ENCODE measurements at places on chromosomes 7 and 10.

GRCh38 chr7:47454069-47454973 is 127.6 kb downstream of the TNS3 start:
- DNase-seq, result no peak

DNA sequence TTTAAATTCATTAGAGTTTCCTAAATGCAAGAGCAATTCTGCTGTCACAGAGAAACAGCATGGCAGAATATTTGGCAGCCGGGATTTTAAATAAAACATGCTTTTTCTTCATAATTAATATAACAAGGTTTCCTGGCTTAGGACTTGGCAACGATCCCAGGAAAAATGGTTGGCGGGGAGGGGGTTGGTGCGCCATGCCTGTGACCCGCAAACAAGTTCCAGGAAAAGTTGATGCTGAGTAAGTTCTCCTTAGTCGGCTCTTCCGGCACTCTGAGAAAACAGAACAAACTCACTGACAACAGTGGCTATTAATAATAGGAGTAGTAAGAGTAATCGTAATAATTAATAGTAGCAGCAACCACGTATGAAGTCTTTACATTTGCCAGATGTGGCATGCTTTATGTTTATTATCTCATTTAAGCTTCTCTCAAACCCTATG is 4.6 kb downstream of the HABP2 start:
- no peak for DNase-seq

DNA sequence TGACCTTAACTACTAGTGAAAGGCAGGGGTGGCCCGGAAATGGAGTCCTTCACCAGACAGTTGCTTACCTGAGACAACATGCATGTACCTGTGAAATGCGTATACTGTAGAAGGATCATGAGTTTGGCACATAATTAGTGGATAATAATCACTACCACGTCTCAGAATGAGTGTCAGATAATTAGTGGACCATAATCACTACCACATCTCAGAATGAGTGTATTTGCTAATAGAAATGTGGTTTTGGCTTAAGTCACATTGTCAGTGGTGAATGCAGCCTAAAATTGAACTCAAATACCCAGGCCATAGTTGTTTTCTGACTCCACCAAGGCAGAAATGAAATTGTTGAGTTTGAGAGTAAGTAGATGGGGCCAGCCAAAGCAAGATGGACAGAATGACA is 468.3 kb upstream of the GALNT17 start:
- no peak for DNase-seq

DNA sequence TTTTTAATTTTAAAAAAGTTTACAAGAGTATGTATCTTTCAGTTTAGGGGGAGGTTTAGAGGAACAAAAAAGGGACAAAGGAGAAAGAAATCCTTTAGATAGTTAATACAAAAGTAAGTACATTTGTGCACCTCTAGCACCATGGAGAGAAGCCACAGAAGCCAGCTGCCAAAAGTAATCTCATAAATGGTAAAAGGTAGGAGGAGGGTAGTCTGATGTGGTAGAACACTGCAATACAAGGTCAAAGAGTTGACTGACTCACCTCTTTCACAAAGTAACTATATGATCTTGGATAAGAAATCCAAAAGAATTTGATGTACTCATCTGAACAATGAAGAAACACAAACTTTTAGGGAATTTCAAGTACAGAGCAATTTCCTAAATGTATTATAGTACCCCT is 68.1 kb downstream of the CNOT4 start:
- no peak for DNase-seq

GRCh38 chr7:28686418-28686800 is 271.7 kb downstream of the TRIL start:
- DNase-seq, result peak; percentile 47

- no peak for DNase-seq
Measured at GRCh38 chr10:42454313-42454712, 184.1 kb downstream of the ZNF33B start.

DNA sequence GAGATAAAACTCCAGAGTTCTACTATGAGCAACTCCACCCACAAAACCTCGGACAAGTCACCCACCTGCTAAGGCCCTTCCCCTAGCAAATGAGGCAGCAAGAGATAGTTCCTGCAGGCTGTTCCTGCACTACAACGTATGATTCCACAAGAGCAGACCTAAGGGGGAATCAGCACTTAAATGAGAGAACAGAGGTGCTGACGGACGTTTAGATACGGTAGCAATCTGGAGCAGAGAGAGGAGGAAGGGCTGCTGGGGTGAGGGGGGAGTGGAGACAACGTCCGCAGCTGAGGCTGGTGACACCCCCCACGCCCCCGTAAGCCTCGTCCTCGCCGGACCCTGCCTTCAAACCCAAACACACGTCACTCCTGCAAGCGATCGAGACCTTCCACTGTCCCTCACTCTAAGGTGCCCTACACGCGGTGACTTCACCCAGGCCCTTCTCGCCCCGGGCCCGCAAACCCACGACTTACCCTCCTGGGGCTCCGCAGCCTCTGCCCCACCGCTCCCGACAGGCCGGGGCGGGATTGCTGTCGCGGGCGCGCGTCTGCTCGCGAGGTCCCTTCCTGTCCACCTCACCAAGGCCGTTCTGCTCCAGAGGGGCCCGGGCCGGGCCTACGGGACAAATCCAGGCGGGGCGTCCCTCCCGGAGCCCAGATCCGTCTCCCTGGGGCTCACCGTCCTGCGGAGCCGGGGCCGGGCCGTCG is 635 bp downstream of the ZNF12 start:
- DNase-seq, result peak; percentile 22

DNA sequence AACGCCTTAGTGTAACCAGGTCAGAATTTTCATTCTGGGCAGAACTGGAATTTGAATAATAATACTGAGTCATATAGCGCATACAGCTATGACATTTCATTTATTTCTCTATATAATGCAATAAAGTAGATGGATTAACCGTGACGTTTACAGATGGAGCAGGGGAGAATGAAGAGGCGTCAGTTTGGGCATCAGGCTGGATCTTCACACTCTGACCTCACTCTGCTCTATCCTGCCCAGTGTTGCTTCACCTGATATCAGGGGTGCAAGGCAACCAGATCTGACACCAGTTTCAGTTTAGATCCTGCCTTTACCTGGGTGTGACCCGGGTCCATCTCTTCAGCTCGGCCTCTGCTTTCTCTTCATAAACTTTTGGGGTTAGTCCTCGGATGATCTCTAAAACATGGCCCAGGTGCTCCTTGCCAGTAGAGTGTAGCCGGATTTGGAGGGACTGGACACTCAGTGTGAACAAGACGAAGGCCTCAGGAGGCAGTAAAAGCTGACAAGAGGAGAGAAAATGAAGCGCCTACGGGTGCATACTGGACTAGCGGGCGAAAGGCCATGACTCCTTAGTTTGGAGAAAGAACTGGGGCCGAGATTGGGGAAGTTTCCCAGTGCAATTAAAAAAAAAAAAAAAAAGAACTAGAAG is 1.4 kb upstream of the ZYX start:
- no peak for DNase-seq

- DNase-seq, result no peak
Measured at GRCh38 chr7:101828301-101829020, 11.0 kb downstream of the CUX1 start.

GRCh38 chr10:31644931-31645633 is 283.5 kb downstream of the ARHGAP12 start:
- DNase-seq, result no peak

DNA sequence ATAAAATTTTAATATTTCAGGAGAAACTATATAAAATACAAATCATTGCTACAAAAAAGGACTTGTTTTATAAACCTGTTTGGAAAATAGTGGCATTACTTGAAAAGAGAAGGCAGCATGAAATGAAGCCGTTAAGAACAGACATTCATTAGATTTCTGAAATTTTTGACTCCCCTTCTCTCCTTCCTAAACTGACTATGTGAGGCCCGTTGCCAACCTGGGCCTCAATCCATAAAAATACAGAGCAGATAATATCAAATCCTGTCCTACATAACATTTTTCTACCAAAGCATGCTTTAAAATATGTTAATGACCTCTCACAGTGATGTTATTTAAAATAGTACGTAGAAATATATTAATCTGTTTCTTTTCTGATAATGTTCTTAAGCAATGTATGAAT is 34.5 kb upstream of the ING3 start:
- no peak for DNase-seq

DNA sequence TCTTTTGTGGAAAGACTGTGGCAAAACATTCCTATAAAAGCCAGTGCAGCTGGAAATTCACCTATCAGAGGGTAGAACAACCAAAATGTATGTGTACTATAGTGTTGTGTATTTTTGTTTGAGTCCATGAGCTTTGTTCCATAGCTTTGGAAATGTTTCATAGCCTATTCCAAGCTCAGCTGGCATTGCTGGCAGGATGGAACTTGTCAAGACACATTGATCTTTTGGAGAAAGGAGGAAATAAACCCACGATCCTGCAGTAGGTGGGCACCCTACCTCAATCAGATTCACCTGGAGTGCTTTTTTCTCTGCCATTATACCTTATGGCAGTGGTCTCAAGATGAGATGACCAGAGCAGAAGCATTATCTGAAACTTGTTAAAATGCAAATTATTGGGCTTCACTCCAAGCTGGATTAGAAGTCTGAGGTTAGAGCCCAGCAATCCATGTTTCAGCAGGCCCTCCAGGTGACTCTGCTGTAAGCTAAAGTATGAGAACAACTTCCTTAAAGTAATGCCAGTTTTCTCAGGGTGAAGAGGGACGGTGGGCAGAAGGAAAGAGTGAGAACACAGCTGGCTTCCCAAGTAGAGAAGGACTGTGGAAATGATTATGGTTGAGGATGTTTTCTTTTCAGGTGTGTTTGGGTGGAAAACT is 30.3 kb upstream of the CDK1 start:
- no peak for DNase-seq

DNA sequence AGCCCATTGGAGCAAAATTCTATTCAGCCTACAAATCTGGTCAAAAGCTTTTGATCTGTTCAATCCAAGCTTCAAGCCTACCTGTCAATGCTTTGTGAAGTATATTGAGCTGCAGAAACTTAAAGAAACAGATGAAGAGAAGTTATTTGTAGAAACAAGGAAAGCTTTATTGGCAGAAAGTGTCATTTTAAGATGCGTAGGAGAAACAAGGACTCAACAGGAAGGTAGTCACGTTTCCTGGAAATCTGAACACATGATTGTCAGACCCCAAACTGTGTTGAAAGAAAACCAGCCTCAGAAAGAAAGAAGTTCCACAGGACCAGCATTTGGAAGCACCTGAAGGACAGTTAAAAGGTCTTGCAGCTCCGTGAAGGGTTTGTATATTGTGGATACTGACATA is 34.8 kb upstream of the PURB start:
- no peak for DNase-seq

- no peak for DNase-seq
Measured at GRCh38 chr10:7436490-7437100, 25.8 kb upstream of the SFMBT2 start.

GRCh38 chr10:585502-585901 is 104.0 kb downstream of the DIP2C start:
- no peak for DNase-seq

DNA sequence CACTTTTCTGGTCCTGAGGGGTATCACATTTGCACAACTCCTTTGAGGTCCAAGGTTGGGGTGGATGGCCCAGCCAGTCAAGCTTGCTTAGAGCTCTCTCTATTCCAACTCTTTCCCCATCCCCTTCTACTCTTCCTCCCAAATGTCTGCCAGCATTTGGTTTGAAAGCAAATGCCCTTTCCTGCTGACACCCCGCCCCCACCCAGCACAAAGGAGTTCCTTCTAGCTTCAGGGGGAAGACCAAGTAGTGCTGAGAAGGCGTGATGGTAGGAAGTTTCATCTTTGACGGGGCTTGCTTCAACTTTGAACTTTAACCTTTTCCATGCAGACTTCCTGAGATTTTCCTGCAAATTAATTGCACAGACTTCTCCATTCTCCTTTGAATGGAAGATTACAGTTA is 137.5 kb upstream of the TCF7L2 start:
- DNase-seq, result no peak

DNA sequence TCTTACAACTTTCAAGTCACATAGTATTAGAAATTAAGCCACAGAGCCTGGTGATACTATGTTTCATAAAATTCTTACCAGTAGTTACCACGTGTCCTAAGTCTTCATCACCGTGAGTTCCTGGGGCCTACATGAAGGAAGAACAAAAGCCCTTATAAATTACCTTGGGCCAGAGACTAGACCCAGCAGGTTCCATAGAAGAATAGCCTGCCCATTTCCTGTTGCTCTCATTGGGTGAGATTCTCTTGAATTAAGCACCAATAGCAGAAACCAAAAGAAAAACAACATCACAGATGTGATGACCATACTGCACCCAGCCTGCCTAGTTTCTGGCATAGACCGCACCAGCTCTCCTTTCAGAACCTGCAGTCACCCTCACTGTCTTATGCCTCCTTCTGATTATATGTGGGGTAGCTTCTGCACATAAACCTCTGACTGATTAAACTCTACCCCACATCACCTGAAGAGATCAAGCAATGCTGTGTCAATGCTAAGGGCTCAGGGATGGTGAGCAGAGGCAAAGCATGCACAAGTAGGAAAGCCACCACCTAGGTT is 18.0 kb upstream of the SEM1 start:
- DNase-seq, result no peak

- DNase-seq, result no peak
Measured at GRCh38 chr10:18713077-18713476, 53.8 kb downstream of the ARL5B start.

GRCh38 chr10:29007748-29008610 is 280.9 kb upstream of the LYZL1 start:
- DNase-seq, result no peak

DNA sequence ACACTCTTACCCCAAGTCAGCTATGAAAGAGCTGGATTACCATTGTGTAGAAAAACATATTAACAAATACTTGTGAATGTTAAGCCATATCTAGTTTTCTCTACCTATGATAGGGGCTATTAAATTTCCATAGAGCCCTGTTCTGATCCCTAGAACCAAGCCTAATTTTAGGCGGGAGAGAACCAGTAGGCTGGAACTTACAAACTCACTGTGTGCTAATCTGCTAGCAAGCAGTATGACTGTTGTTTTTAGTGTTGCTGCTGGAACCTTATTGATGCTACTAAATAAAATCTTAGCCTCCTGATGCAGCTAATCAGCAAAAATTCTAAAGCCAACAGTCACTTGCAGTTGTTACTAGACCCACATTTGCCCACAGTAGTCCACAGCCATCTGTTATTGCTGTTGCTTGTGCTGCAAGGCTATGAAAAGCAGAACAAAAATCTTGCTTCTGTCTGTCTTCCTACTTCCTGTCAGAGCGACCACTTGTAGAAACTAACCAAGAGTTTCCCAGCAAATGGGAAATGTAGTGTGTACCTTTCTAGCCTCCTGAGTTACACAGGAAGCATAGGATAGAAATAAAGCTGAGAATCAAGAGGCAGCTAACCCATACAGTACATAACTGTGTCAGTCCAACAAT is 368.4 kb downstream of the ARL4A start:
- no peak for DNase-seq

- no peak for DNase-seq
Measured at GRCh38 chr7:104106108-104106905, 101.5 kb downstream of the ORC5 start.

DNA sequence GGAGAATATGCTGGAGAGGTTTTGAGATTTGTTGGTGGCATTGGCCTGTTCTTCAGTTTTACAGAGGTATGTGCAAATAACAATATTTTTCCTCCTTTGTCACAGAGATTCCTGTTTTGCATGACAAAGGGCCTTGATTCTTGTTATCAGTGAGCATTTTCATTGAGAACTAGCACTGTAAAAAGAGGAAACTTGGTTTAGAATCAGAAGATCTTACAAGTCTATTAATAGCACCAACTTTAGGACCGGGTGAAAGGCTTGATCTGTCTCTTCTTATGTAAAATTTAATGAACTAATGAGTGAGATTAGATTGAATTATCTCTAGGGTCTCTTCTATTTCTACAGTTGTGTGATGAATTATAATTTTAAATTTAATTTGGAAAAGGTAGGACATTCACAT is 25.5 kb downstream of the TSPAN13 start:
- no peak for DNase-seq

All from uterus (tissue), 4 donors.